NCI-H446 (cell line): ENCODE measurements at places on chromosomes 4 and X.

DNA sequence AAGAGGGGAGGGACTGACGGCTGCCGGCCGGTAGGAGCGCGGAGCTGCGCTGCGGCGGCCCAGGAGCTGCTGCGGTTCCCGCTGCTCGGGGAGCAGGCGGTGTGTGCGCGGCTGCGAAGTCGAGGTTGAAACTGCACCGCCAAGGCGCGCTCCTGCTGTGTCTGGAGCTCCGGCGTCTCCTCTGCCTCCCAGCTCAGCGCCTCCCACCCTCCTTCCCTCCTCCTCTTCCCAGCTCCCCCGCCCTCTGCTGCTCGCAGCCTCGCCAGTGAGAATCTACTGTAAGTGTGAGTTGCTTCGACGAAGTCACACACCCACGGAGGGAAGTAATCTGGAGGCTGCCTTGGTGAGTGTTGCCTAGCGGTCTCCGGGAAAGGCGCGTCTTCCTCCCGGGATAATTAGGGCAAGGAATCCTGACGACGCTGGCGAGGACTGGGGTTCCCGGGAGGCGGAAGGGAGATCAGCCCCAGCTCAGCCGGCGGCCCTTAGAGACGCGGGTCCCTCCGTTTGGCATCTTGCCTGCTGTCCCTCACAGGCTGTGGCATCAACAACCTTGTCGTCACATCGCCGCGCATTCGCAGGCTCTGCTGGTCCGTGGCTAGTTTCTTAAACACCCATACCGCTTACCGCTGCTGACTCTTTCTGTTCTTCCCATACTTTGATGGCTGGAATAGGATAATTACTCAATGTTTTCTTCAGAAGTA lies at the start of gene EPHA5:
TSS of gene EPHA5 (minus strand) at position 159 of the 701 bp plus-strand sequence. CDS start 747 bp downstream, outside the sequence.
- DNase-seq, result peak; percentile 92

DNA sequence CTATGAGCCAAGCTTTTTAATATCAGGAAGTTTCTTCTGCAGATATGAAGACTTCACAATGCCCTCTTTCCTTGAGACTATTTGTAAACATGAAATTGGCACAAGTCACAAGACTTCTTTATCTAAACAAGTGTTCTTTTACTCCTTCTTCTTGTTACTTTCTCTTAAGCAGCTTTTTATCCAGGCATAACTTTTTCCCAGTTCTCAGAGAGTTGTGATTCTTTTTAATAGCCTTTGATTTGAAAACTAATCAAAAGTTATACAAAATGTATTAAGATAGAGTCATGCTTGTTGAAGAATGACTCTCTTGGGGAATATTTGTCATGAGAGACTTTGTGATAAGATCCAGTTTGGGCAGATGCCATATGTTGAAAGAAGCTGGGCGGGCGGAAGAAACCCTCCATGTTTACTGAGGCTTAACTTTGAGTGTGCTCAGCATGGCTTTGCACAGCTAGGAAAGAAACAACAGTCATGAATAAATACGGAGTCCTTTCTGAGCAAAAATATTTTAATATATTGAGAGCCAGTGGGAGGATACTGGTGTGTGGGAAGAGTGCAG lies 39.3 kb downstream of the SYTL5 start:
- DNase-seq, result no peak

- DNase-seq, result no peak
Observed at GRCh38 chrX:24981030-24981429, 34.7 kb downstream of the ARX start.

DNA sequence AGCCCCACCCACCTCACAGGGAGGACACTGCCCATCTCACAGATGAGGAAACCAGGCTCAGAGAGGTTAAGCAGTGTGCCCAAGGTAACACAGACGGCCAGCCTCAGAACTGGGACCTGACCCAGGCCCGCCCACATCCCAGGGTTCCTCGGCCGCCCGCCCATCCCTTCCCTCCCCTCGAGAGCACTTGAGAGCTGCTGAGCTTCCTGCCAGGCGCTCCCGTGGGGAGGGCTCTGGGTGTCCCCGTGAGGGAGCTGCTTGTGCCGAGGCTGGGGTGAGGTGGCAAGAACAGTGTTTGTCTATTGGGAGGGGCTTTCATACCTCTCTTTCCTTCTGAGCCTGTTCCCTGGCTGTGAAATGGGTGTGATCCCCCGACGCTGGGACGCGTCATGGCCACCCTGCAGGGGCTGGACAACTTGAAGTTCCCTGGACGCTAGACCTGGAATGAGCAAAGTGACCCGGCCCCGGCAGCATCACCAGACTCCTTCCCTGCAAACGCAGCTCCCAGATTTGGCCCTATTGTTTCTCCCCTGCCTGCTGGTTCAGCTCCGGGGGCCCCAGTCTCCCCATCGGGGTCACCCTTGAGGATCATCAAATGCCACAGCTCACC lies 204.9 kb downstream of the AFAP1 start:
- no peak for DNase-seq

GRCh38 chr4:1001561-1002130 lies 8.4 kb upstream of the SLC26A1 start:
- DNase-seq, result no peak

DNA sequence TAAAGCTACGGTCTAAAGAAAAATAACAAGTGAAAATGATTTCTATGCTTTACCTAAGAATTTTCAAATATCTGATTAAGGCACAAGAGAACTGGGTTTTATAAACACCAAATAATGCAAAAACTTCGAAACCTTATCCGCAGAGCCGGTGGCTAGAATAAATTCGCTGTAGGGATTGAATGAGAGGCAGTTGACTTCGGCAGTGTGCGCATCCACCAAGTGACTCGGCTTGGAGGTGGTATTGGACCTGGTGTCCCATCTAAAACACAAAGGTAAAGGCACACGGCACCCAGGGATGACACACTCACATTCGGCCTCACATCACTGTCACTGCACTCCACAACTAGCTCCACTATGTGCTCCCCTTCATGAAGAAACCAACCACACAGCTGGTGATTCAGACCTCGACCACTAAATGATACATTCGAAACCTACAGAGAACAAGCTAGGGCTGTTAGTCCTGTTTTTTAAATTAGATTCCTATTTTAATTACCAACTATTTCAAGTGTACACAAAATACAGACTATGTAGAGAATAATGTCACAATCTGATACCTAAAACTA lies 17.5 kb downstream of the RBBP7 start:
- no peak for DNase-seq

DNA sequence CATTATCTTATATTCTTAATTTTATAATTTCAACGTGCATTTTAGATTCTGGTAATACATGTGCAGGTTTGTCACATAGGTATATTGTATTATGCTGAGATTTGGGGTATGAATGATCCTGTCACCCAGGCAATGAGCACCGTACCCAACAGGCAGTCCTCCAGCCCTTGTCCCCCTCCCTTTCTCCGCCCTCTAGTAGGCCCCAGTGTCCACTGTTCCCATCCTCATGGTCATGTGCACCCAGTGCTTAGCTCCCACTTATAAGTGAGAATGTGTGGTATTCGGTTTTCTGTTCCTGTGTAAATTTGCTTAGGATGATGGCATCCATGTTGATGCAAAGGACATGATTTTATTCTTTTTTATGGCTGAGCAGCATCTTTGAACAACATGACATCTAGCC lies 70.6 kb downstream of the RNF150 start:
- DNase-seq, result no peak

DNA sequence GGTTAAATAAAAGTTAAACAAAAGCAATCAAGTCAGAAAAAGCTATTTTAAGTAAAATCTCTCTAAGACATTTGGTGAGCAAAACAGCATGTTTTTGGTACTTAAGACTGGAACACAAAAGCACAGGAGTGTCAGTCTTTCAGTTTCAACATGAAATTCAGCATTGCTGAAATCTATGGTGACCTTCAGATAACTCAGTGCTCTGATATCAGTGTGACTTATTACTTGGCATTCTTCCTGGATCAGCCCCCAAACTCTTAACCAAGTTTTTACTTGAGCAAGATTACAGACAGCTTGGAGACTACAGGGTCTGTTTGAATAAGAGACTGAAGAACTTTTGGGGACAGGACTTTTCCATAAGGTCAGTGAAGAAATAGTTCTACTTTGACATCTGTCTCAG lies 437.2 kb downstream of the RAPGEF2 start:
- no peak for DNase-seq

GRCh38 chrX:77442728-77443127 lies 4.5 kb upstream of the FGF16 start:
- DNase-seq, result no peak

GRCh38 chr4:186701273-186701672 lies 22.4 kb downstream of the FAT1 start:
- no peak for DNase-seq

DNA sequence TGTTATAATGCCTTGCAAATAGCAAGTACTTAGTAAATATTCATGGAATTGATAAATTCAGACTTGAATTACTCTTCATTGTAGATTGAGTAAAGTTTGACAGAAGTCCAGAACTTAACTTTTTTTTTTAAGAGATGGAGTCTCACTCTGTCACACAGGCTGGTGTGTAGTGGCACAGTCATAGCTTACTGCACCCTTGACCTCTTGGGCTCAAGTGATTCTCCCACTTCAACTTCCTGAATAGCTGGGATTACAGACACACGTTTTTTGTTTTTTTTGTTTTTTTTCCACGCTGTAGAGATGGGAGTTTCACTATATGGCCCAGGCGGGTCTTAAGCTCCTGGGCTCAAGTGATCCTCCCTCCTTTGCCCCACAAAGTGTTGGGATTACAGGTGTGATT lies 32.1 kb downstream of the UBE2K start:
- DNase-seq, result no peak

- no peak for DNase-seq
Observed at GRCh38 chr4:40991908-40992307, 222.4 kb downstream of the APBB2 start.

GRCh38 chr4:127211650-127212560 lies 420.9 kb upstream of the INTU start:
- DNase-seq, result no peak
